ENCODE measurements at places on chromosomes 7 and 10.

DNA sequence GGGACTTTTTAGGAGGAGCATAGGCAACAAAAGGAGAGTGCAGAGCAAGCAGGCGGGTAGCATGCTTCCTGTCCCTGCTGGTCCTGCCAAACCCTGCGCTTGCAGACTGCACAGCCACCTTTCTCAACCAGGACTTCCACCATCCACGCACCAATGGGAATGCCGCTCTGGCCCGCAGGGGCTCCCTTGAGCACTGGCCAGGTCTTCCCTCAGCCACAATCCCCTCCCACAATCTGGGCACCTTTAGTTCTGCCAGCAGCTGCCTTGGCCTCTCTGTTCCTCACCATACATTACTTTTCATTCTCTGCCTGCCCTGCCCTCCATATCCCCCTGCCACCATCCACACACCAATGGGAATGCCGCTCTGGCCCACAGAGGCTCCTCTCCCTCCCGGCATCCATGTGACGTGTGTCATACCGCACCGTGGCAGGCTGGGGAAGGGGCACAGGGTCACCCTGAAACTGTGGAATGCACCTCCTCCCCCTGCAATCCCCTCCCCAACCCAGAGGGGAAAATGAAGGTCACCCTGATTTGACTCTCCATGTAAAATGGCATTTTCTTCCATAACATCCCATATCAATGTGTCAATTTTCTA lies 97.3 kb upstream of the MACROH2A2 start:
- DNase-seq: no peak

DNA sequence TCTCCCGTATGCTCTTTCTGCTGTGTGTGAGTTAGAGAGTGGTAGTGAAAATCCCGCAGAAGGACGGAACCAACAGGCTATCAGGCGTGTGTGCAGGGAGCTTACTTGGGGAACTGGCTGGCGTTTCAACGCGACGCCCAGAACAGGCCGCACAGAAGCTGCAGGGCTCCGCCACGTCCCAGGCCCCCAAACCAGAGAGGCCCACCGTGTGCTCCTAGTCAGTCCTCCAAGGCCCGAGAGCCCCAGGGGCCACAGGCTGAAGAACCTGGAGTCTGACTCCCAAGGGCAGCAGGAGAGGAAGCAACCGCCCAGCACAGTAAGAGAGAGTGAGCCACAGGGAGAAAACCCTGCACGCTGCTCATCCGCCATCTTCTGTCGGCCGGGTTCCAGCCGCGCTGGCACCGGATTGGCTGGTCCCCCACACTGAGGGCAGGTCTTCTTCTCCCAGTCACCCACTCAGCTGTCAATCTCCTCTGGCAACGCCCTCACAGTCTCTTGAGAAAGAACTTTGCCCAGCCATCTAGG lies 730.6 kb upstream of the VSTM2A start:
- no peak for DNase-seq

- DNase-seq: no peak
Observed at GRCh38 chr10:60358282-60358681, 31.4 kb downstream of the ANK3 start.

GRCh38 chr7:23963461-23964165 lies 253.6 kb downstream of the STK31 start:
- no peak for DNase-seq

GRCh38 chr10:30352377-30352776 lies 3.3 kb upstream of the MTPAP start:
- DNase-seq: no peak

DNA sequence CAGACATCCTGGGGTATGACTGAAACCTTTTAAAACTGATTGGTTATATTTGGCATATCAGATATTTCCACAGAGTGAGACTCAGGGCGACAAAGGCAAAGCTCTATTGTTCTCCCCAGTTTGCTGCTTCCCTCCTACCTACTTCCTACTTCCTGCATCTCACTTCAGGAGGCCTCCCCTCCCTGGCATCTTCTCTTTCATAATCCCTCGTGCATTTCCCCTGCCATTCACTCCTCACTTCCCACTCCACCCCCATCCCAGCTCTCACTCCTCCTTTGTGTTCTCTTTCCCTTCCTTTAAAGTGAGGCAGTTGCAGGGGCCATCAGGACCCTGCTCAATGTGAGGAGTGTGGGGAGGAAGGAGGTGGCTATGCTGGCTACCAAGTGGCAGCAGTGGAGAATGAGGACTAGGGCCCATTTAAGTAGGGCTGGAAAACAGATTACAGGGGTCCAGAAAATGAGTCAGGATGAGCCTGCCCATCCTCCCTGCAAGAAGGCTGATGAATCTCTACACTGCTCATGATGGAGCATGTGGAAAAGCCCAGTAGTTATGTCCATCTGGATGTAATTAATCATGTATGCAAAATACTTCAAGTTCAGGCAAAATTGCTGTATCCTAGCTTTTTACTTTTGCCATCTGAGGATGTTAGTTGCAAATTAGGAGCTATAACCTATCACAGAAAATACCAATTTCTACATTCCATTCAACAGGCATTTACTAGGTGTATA lies 311.8 kb upstream of the IMMP2L start:
- DNase-seq: no peak

GRCh38 chr7:16223963-16224707 lies 197.2 kb downstream of the CRPPA start:
- no peak for DNase-seq

- DNase-seq: no peak
Observed at GRCh38 chr7:1851721-1852516, 181.8 kb downstream of the ELFN1 start.

DNA sequence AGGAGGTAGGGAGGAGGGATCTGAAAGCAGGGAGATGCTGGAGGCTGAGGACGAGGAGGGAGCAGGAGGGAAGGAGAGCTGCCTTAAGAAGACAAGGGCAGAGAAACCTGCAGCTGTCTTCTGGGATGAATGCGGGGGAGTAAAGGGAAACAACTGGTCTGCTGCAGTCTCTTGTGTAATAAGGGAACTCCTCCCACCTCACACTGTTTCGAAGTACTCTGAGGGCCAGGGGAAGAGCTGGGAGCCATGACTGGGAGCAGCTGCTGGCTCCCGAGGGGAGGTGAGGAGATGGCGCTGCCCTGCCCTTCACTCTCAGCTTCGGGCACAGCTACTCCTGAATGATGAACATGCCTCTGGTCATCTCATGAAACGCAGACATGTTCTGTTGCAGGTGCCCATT lies 65.1 kb downstream of the CLEC2L start:
- DNase-seq: no peak

DNA sequence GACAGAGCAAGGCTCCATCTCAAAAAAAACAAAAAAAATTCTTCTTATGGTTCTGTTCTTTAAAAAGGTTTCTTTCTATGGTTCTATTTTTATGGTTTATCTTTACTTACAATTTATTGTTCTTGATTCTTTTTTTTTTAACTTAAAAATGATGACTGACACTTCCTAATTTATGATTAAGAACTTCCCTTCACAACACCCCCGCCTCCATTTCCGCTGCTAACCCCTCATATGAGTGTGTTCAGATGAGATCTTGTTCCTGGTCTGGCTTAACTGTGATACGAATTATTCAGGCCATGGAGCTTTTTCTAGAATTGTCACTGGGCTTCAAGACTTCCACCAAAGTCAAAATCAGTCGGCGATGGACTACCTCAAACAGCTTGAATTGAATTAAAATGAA lies 33.9 kb downstream of the PTER start:
- no peak for DNase-seq

GRCh38 chr7:2000153-2000687 lies 232.5 kb downstream of the MAD1L1 start:
- no peak for DNase-seq

DNA sequence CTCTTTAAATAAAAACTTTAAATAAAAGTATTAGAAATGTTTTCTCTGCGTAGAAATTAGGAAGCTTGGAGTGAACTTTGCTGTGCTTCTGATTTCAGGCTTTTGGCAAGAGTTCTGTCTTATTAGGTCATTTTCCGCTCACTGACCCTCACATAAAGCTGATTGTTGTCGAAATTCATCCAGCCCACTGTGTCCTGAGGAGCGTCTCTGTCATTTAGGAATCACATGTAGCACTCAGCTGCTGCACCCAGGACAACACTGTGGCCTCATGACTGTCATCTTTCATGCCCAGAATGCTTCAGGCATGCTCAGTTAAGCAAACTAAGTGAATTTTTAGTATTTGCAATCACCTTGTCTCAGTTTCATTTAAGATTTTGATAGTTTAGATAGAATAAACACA lies 57.8 kb upstream of the MSRB2 start:
- no peak for DNase-seq

- DNase-seq: no peak
Observed at GRCh38 chr7:156100086-156100485, 287.8 kb upstream of the SHH start.

- no peak for DNase-seq
Observed at GRCh38 chr7:8931906-8932646, 498.7 kb downstream of the NXPH1 start.

GRCh38 chr7:117004899-117005298 lies 51.6 kb downstream of the ST7 start:
- DNase-seq: no peak

DNA sequence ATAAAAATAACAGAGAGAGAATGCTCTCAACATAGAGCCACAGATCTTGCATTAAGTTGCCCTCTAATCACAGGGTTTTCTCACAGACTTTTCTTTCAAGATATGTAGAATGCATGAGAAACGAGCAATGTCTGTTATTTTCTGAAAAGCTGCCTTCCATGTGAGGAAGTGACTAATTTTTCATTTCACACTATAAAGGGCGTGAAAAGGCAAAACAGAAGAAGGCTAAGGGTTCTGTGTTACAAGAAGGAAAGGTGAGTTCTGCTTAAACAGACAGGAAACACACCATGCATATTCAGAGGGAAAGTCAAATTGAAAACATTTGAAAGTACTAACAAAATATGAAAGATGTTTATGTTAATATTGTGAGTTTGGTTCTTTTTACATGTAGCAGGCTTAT lies 189.2 kb downstream of the SEMA3D start:
- no peak for DNase-seq

DNA sequence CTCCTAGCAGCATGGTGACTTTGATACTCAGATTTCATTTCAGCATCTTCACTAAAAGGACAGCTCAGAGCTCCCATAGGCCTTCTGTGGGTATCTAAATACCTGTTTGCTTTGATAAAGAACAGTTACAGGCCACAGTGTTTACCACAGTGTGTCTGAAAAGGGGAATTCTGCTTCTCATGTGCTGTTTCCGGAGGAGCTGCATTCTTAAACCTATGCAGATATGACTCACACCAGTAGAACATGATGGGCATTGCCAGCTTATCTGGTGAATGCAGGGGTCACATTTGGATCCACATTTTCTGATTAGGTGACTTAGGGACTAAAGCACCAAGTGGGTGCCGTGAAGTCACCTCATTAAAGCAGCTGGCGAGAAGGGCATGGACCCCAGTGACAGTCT lies 52.6 kb downstream of the TRRAP start:
- no peak for DNase-seq

- no peak for DNase-seq
Observed at GRCh38 chr7:2203766-2204300, 28.9 kb downstream of the MAD1L1 start.

GRCh38 chr7:30390736-30391636 lies 87.6 kb downstream of the NOD1 start:
- no peak for DNase-seq

- DNase-seq: no peak
Observed at GRCh38 chr7:72244826-72245398, 167.2 kb downstream of the CALN1 start.

DNA sequence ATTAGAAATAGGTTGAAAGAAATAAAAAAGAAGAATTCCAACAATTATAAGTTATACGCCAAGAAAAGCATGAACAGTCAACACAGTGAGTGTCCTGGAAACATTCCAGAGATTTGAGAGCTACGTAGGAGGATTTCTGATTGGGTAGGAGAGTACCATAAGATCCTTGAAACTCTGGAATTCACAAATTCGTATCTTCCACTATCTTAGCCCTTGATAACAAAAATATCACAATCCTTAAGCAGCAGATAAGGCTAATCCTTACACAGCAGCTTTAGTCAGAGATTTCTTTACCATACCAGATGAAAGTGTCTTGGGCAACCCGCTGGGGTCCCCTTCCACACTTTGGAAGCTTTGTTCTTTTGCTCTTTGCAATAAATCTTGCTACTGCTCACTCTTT lies 8.2 kb downstream of the TPK1 start:
- no peak for DNase-seq

DNA sequence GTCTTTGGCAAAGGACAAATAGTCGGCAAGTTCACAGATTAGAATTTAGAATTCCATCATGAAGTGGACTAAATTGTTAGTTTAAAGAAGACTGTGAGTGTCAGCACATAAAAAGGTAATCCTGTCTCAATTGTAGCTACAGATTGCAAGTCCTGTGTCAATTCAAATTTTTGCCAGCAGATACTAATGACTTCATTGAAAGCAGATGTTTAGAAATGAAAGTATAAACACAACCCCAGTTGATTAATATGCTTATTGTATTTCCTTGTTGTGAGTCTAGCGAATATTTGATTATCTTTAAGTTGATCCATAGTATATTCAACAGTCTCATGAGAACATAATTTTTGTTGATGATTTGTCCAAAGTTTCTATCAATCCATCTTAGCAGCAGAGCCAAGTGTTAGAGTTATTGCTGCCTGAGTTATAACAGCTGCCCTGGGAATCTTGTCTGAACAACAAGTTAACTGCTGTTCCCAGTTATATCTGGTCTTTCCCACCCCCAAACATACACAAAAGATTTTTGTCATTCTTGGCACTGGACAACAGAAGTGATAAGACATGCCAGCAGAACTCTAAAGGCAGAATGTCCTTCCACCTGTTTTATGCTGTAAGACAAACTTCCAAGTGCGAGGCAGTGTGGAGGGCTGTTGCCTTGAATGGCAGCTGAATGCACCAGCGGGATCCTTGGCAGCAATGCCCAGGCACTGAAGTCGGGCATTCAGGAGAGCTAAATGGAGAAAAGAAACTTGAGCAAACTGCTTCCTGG lies 21.3 kb upstream of the HERPUD2 start:
- no peak for DNase-seq

Measured in NCI-H748 treated with DMSO at 0.1 percent for 48 hours (cell line).